ENCODE measurements at places on chromosomes 4 and X.

- peak; percentile 17 for DNase-seq
Measured at GRCh38 chrX:111098874-111099273, 2.9 kb downstream of the PAK3 start.

GRCh38 chr4:181121733-181122132 is 1121.5 kb upstream of the TENM3 start:
- no peak for DNase-seq

DNA sequence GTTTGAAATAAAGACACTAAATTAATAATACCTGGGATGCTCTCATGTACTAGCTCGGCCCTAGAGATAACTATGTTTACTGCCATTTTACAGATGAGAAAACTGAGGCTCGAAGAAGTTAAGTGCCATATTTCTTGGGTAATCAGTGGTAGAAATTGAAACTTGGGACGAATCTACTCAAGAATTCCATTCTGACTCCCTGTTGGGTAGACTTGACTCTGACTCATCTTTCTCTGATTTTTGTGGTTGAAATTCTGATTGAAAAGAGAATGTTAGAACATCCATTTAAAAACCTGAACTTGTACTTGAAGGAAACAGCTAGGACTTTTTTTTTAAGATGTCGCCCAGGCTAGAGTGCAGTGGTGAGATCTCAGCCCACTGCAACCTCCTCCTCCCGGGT is 50.1 kb upstream of the NSUN7 start:
- no peak for DNase-seq

DNA sequence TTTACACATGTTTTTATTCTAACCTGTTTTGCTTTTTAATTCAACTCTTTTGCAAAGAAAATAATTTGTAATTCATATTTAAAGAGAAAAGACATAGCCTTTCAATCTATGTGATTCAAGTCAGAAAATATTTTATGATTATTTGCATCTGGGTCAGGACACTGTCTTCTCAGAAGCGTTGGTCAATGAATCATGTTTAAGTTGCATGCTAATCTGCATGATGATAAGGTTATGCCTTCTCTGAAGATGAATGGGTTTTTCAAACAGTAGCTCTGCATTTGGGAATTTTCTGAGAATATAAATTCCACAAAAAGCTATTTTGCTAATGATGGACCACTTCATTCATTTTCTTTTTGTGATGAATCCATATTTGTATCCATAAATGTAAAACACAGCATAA is 282.5 kb downstream of the TMA16 start:
- DNase-seq: no peak

- no peak for DNase-seq
Measured at GRCh38 chrX:154419688-154420401, 8.5 kb downstream of the TAFAZZIN start.

GRCh38 chrX:73262991-73263390 is 48.3 kb upstream of the NAP1L2 start:
- DNase-seq: no peak

- DNase-seq: no peak
Measured at GRCh38 chrX:77749695-77750094, 36.3 kb downstream of the ATRX start.

- DNase-seq: no peak
Measured at GRCh38 chr4:159206427-159206871, 103.6 kb downstream of the RAPGEF2 start.

GRCh38 chrX:78106651-78106986 is 2.6 kb downstream of the PGK1 start:
- no peak for DNase-seq

DNA sequence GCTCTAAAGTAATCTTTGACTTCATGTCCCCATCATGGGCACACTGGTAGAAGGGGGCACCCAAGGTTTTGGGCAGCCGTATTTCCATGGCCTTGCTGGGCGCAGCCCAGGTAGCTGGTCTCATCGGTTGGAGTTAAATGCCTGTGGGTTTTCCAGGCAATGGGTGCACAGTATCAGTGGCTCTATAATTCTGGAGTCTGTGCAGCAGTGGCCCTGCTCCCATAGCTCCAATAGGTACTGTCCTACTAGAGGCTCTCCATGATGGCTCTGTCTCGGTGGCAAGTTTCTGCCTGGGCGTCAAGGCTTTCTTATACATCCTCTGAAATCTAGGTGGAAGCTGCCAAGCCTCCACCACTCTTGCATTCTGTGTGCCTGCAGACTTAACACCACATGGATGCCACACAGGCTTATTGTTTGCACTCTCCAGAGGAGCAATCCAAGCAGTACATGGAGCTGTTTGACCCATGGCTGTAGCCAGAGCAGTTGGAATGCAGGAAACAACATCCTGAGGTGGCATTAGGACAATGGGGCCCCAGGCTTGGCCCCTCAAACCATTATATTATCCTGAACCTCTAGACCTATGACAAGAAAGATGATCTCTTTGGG is 60.5 kb upstream of the UGT8 start:
- no peak for DNase-seq

DNA sequence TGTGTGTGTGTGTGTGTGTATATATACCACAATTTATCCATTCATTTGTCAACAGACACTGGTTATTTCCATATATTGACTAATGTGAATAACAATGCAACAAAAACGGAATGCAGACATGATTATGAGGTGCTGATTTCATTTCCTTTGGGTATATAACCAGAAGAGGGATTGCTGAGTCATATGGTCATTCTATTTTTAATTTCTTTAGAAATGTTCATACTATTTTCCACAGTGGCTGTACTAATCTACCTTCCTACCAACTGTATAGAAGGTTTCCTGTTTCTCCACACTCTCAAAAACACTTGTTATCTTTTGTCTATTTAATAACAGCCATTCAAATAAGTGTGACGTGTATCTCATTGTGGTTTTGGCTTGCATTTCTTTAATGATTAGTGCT is 269.9 kb downstream of the OPHN1 start:
- DNase-seq: no peak

DNA sequence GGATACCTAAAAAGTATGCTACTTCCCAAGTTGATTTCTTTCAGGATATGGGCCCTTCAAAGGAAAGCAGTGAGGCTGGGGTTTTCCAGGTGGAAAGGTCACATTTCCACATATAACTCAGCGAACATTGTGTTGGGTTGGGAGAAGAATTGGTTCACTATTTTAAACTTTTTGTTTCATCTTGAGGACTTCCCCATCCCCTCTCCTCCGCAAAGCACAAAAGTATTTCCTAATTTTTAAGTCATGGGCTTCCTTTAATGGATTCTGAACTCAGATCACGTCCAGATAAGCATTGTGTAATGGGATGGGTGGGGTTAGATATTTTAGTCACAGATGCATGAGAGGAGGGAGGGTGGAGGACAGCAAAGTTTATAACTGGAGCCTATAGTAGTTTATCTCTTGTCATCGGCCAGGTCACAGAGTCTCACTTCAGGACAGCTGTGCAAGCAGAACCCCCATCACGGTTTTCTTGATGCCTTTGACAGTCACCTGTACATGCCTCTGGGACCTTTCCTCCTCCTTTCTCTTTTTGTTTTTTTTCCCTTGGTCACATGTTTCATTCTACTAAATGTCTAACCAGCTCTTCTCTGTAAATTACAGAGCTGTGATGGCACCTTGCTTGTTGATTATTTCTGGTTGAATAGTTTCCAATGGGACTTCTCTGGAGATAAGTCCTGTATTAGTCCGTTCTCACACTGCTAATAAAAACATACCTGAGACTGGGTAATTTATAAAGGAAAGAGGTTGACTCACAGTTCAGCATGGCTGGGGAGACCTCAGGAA is 115.4 kb downstream of the PTTG2 start:
- no peak for DNase-seq

DNA sequence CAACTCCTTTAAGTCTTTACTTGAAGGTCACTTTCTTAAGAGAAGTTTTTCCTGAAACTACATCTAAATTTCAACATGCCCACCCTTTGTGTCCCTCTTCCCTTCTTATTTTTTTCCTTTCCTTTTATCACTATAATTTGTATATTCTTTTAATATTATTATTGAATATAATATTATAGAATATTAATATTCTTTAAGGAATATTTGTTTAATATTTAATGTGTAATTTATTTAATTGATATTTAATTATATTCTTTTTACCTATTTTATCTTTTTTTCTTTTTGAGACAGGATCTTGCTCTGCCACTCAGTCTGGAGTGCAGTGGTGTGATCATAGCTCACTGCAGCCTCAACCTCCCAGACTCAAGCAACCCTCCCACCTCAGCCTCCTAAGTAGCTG is 114.8 kb downstream of the KDR start:
- DNase-seq: no peak

DNA sequence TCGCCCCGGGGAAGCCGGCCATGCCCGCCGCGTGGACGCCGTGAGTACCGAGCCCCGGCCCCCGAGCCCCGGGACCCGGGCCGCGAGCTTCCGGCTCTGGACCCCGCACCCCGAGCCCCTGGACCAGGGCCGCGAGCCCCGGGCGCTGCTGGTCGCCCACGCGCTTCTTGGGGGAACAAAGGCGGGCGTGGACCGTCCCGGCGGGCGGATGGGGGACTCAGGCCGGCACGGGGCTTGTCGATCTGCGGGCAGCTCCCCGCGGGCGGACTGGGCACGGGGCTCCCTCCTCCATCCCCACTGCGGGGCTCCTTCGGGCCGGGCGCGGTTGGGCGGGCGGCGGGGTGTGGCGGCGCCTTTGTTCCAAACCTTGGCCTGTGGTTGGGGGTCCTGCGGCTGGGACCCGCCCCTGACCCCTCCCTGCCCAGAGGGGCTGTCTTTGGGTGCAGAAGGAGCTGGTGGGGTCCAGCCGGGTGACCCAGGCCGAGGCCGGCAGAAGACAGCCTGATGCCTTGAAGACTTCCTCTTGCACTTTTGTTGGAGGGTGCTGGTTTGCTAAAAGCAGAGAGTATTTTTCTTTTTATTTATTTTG is 25.2 kb upstream of the ADD1 start:
- DNase-seq: no peak

- no peak for DNase-seq
Measured at GRCh38 chr4:7003879-7004240, 39.3 kb upstream of the TADA2B start.

DNA sequence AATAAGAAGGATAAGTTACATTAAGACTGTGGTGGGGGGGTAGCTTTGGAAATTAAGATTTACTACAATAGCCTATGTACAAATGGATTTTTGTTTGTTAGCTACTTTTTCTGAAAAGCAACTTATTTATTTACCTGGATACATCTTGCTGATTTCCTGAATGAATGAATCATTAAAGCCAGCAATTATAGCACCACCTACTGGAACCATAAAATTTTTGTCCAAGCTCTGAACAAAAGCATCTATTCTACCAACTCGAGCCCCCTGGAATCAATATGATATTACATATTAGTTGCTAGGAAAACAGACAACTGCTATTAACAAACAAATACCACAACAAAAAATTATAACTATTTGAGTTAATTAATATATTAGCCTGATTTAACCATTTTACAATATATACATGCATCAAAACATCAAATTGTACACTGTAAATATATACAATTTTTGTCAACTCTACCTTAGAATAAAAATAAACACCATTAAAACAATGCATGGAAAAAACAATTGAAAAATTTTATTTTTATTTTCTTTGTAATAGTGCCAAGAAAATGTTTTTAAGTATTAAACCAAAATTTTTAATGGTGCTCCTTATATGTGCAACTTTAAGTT is 15.3 kb downstream of the SEPSECS start:
- DNase-seq: no peak

DNA sequence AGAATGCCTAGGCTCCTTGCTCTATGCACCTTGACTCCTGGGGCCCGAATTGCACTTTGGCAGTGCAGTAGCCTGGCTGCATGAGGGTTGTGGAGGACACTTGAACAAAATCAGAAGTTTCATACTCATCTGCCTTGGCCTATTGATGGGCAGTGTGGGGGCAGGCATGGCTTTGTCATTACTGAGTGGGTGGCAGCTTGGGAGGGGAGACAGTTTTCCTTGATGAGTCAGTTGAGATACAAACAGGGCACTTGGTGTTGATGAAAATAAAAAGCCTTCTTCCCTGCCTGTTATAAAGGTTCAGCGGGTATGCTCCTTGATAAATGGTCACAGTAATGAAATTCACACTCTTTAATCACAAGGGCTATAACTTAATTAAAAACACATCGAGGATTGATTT is 126.8 kb upstream of the MAMLD1 start:
- DNase-seq: no peak

DNA sequence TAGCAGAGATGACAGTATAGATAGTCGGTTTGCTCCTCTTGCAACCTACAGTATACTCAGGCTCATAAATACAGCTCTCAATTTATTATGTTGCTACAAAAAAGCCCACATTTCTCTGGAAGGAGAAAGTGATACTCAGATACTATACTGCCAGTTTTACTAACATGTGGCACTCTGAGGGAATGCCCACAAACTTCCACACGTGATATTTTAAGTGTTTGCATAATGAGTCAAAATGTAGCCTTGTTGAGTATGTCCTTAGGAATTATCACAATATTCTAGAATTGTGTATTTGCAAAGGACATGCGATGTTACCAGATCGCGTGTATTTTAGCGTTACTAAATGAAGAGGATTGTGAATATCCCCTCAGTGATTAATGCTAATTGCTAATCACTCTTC is 929.1 kb downstream of the STIM2 start:
- DNase-seq: no peak

GRCh38 chrX:118525174-118525730 is 29.6 kb downstream of the DOCK11 start:
- no peak for DNase-seq

DNA sequence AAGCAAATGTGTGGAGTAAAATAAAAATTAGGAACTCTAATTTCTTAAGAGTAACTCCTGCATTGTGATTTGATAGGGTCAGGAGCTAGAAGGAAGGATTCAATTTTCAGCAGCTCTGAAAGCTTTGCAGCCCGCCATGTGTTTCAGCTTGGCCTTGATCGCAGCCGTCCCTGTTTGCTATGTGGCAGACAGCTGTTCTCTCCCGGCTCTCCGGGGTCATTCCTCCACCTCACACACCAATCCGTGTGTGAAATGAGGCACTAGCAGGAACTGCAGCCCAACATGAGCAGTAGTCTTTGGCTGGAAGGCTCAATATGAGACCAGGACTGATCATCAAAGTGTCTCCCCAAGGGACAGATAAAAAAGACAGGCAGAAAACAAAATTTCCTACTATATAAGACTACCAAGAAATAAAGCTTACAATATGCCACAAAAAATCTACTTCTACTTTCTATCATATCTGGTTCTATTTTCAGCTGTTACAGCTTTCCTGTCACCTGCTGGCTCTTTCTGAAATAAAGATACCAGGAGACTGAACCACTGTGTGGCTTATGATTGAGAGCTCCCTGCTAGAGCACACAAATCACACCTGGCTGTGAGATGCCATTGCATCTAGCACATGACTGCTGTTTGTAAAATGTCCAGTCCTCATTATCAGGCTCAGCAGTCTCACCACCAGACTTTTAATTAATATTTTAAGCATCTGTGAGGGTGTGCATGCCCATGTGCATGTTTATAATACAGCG is 44.1 kb upstream of the SEC24B start:
- no peak for DNase-seq

DNA sequence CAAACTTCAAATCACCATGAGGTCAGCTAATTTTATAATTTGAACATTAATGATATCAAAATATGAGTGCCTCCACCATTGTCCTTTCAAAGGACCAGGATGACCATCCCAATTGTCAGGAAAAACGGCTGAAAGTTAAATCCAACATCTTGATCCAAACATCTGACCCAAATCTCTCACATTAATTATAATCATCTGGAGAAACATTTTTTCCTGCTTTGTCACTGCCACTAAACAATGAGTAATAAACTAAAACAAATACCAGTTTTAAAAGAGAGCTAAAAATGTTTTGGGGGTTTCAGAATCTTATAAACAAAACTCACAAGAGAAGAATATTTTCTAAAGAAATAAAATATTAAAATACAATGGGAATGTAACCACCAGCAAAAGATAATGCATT is 45.7 kb upstream of the NDST4 start:
- no peak for DNase-seq

- DNase-seq: no peak
Measured at GRCh38 chrX:150569155-150569477, 695 bp downstream of the MTM1 start.
